LHCN-M2 (cell line): ENCODE measurements at places on chromosomes 1 and 21. TPM values are rescaled to one million over a fixed set of nuclear protein-coding genes. Genes with fewer than 3 reads are reported as not detected.

- DNase-seq: no peak
Measured at GRCh38 chr1:117890452-117890851, 39.0 kb downstream of the GDAP2 start.

GRCh38 chr1:43199093-43199726, 27.1 kb downstream of the CFAP57 start:
- no peak for DNase-seq

- no peak for DNase-seq
Measured at GRCh38 chr1:93207211-93207610, 26.7 kb downstream of the CCDC18 start.

The CRNN gene
- not detected in 2 replicates for total RNA-seq

DNA sequence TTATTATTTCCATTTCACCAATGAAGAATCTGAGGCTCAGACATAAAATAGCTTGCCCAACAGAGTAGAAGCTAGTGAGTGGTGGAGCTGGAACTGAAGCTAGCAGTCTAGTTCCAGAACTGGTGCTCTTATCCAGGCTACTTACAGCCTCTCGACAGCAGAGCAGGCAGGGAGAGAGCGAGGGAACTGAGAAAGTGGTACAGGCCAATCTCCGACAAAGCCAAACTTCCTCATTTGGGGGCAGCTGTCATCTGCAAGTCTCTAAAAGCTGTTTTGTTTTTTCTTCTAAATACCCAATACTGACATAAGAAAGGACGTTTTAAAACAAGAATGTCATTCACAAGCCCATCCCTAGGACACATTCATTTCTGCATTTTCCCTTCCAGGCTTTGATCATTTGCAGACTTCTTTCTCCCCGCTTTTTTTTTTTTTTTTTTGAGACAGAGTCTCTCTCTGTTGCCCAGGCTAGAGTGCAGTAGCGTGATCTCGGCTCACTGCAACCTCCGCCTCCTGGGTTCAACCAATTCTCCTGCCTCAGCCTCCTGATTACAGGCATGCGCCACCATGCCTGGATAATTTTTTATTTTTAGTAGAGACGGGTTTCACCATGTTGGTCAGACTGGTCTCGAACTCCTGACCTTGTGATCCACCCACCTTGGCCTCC, 20.0 kb downstream of the YIPF1 start:
- DNase-seq: no peak

The FCRLA gene
- total RNA-seq: 0.51 TPM in 1 of 2 replicates, not detected in the other

DNA sequence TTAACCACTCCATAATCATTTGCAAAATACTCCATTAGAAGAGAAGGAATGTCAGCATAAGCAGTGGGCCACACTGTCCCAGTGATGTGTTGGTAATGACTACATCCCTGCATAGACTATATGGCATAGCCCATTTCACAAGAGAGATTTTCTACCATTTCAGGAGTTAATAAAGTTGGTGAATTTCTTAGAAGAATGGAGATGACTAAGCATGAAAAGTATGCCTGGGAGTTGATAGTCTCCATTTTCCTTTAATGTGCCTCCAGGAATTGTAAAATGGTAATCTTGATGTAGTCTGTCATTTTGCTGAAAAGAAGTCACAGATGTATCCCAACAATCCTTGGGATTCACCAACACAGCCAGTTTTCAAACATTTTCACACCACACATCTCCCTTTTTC, 608.8 kb upstream of the CHRM3 start:
- peak; percentile 30 for DNase-seq

The FBXO2 gene
- not detected in 2 replicates for total RNA-seq

GRCh38 chr1:208433971-208434370, 189.8 kb upstream of the PLXNA2 start:
- DNase-seq: no peak

The BSND gene
- not detected in 2 replicates for total RNA-seq

The KRTAP10-9 gene
- total RNA-seq: not detected in 2 replicates

- no peak for DNase-seq
Measured at GRCh38 chr1:91783423-91784170, 102.4 kb downstream of the TGFBR3 start.

DNA sequence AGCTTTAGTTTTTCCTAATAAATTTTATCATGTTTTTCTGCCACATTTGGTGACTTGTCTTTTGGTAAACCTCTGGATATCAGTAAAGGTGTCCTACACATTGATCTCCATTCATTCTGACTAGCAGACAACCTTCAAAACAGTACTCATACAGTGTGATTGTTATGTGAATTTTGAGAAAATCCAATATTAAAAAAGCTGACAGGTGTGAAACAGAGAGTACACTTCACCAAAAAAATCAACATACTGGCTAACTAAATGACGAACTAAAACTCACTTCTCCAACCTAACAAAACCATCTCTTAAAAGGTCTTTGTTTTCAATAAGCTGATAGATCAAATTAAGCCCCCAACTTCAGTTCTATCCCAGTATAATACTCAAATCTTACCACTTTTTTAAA, 1.5 kb downstream of the FRRS1 start:
- no peak for DNase-seq

DNA sequence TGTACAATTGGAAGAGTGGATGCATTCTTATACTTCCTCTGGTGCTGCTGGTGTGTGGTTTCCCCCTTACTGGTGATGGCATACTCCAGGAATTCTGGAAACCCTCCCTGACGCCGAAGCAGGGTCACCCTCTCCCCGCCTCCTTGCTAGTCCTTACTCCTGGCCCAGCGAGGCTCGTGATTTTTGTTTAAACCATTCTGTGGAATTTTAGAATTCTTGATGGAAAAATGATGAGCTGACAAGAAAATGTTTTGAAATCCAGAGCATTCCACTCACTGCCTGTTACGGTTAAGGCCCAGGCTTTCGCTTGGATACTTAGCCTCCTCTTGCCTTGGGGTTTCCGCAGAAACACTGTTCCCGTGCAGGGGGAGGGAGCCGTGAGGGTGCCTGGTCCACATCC, 41.1 kb downstream of the IL6R start:
- DNase-seq: peak; percentile 53

The POGK gene
- 39.1 and 44.4 TPM in 2 replicates for total RNA-seq

GRCh38 chr1:199002661-199003060, 363.8 kb downstream of the PTPRC start:
- DNase-seq: no peak

DNA sequence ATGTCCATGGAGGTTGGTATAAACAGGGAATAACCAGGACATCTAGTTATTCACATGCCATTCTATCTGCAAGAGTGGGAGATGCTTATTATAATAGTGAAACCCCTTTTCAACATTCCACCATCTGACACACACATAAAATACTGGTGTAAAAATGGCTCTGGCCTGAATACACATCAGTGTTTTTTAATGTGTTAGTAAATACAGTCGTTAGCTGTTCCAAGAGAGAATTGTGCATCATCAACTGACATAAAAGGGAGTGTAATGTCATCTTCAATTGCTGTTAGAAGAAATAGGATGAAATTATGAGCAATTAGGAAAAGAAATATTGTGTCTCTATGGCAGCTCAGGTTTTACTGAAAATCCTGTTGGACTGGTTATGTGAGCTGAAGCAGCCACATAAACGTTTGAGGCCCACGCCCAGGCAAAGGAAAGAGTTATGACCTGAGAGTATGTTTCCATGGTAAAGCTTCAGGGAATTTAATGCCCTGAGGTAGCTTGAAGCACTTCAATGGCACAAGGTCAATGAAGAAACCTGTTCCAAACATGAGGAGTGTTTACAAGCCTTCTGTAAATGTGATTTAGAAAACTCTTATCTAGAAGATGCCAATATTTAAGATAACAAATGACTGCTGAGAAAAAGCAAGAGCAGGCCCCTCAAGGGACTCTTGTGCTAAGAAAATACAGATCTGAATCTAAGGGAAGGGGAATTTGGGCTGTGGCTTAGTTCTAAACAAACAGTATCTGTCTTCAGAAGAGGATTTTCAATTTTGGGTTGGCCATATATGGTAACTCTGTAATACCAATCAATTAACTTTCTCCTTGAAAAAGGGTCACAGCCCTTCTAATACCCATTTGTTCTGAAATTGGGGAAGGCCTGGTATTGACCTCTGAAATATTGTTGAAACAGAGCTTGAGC, 384.3 kb downstream of the SEC16B start:
- DNase-seq: no peak

The FNDC5 gene
- 8.7 and 28.5 TPM in 2 replicates for total RNA-seq

DNA sequence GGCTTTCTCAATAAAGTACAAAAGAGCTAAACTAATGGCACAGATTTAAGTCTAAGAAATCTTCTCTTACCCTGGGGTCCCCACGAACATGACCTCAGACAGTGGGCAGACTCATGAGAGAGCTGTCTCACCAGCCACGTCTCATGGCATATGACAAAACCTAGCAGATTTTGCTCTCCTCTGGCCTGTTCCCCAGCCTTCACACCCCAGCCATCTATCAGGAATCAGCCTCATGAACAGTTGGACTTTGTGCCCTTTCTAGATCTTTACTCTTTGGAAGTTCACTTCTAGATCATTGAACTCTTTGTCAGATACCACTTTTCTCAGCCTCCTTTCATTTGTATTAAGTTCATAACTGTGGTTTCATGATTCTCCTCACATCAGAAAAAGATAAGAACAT, 14.2 kb upstream of the HSD3B1 start:
- DNase-seq: no peak

The SPRR1B gene
- total RNA-seq: not detected in 2 replicates

DNA sequence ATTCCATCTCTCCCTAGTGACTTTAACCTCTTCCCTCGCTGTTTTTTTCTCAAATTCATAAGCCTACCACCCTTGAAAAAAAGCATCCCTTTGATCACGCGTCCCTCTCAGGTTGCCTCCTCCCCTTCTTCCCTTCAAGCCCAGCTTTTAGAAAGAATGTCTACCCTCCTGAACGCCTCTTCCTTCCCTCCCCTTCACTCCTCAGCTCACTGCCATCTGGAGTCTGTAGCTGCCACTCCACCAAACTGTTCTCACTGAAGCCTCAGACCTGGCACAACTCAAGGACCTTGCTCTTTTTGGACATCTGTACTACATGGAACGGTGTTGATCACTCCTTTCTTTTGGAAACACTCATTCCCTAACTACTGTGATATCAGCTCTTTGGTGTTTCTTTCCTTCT, 80.6 kb downstream of the SLC25A24 start:
- DNase-seq: no peak

The SNRPE gene
- 56.7 and 59.2 TPM in 2 replicates for total RNA-seq

GRCh38 chr1:219917851-219918466, 10.4 kb downstream of the SLC30A10 start:
- DNase-seq: peak; percentile 35

The DTL gene
- 38.5 and 40.1 TPM in 2 replicates for total RNA-seq

DNA sequence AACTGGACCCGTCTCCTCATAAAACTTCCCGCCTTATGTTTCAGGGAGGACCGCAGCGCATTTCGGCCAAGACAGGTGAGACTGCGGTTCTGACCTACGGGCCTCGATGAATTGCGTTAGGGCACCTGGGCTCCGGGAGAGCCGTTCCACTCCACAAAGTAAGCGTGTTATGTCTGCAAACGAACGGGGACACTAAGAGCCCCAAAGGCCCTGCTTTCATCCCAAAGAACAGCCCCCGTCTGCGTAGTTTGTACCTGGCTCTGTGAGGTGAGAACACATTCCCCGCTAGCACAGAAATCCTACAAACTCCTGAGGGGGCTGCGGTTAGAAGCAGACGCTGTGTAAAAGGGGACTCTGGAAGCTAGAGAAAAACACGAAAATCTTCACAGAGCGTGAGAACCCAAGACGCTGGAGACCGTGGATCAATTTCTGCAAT, 41.6 kb upstream of the PPIAL4F start:
- no peak for DNase-seq

- no peak for DNase-seq
Measured at GRCh38 chr1:206068314-206068713, 15.3 kb downstream of the RHEX start.

GRCh38 chr1:6041432-6042062, 4.1 kb upstream of the KCNAB2 start:
- peak; percentile 8 for DNase-seq

The GALE gene
- 65.3 and 67.6 TPM in 2 replicates for total RNA-seq

The TMEM82 gene
- total RNA-seq: 0.11 TPM in 1 of 2 replicates, not detected in the other

GRCh38 chr1:23286401-23286800, 57.7 kb downstream of the HNRNPR start:
- DNase-seq: no peak

The FMO5 gene
- 0.38 and 2.1 TPM in 2 replicates for total RNA-seq

GRCh38 chr1:167720965-167721616, 691 bp upstream of the MPZL1 start:
- DNase-seq: peak; percentile 72

The RGS8 gene
- not detected in 2 replicates for total RNA-seq

DNA sequence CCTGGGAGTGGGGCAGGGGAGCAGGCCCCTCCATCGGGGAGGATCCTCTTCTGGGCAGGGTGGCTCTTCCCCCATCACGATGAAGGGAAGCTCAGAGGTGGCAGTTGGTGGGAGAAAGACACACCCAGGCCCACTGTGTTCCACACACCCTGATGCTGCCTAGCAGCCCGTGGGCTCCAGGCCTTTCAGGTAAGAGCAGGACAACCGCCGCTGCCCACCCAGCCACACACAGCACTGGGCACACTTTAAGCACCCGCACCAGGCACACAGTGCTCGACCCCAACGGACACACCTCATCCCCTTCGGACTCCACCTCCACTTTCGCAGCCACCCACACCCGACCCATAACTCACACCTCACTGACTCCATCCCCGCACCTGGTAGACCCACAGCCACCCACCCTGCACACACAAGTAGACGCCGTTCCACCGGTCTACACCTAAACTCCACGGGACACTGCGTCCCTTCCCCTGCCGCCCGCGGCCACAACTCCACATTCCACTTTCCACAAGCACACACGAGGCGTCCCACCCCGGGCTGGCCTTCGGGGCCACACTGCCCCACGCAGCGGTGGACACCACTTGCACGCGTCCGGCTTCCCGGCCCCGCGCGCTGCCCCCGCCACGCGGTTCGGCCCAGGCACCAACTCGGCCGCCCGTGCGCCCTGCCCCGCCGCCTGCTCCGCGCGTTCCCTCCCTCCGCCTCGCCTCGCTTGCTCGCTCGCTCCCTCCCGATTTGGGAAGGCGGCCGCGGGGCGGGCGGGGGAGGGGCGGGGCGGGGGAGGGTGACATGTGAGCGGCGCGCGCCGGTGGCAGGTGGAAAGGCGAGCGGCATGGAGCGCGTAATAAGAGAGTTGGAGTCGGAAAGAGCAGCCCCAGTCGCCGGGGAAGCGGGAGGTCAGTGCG, at the start of gene KCNQ4:
Gene KCNQ4 (plus strand): TSS at position 787 of the 905 bp plus-strand sequence. CDS start 307 bp downstream, outside the sequence.
- no peak for DNase-seq

The TSPEAR gene
- not detected in 2 replicates for total RNA-seq

The RAB42 gene
- total RNA-seq: 1.6 and 3.0 TPM in 2 replicates

The GUK1 gene
- total RNA-seq: 376 and 378 TPM in 2 replicates

GRCh38 chr1:201468501-201468843, 516 bp downstream of the PHLDA3 start:
- DNase-seq: peak; percentile 30

The AIRE gene
- not detected in 2 replicates for total RNA-seq

The DDOST gene
- total RNA-seq: 254 and 285 TPM in 2 replicates

The MYOC gene
- not detected in 2 replicates for total RNA-seq

DNA sequence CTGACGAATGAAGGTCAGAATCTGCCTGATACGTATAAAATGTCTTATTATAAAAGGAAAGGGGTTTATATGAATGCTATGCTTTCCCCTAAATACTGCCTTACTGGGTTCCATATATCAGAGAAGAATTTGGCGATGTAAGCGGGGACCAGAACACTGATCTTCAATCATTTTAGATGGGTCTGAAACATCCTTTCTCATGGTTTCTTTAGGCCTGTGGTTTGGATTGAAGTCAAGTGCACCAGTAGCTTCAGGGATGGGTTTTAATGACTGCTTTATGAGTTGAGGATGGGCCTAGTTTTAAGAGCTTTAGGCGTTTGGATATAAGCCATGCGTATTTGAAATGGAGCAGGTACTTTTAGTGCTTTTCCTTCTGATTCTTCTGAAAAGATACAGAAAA, 6.9 kb downstream of the FMN2 start:
- DNase-seq: no peak
